ENCODE measurements at places on chromosomes 7 and 10. TPM values are rescaled to one million over a fixed set of nuclear protein-coding genes. Genes with fewer than 3 reads are reported as not detected.

Gene ZCWPW1
- polyA plus RNA-seq: 0.75 TPM

Gene PLAC9
- 12.9 TPM for polyA plus RNA-seq

GRCh38 chr7:50857804-50858489 is 75.3 kb upstream of the GRB10 start:
- DNase-seq: no peak

DNA sequence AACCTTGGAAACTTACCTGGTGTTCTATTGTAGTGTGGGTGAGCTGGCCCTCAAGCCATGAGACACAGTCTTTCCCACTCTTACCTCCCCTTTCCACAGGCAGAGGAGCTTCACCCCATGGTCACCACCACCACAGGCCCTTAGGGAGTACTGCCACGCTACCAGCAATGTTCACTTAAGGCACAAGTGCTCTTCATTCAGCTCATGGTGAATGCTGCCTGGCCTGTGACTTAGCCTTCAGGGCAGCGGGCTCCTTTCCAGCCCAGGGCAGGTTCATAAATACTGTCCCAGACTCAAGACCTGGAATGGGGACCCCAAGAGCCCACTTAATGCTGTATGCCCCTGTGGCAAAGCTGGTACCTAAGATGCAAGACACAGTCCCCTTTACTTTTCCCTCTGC is 109.4 kb downstream of the MYO3A start:
- DNase-seq: no peak

DNA sequence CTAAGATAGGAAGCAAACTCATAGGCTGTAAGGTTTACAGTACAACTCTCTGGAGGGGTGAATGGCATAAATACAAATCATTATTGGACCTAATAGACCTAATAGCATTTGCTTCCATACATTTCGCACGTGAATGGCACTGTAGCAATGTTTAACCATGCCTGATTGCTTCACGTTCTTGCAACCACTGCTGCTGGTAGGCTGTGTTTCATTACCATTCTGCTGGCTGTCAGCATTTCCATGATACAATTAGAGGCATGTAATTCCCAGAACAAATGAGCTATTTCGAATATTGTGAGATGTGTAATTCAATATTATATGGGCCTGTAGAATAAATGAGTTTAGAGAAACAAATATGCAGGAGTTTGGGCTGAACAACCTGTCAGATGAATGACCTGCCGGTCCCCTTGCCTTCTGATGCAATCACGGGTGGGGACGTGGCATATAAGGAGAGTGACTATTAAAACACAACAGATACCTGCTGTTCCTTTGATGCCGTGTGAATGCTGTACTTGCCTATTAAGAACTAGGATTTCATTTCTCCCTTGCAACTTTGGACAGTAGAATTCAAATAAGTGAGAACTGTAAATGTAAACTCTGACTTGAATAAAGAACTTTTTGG is 393.4 kb downstream of the ACTR3B start:
- no peak for DNase-seq

Gene TUBB8
- 3.0 TPM for polyA plus RNA-seq

- no peak for DNase-seq
These were observed 75.5 kb upstream of the PCGF5 start for GRCh38 chr10:91144961-91145360.

DNA sequence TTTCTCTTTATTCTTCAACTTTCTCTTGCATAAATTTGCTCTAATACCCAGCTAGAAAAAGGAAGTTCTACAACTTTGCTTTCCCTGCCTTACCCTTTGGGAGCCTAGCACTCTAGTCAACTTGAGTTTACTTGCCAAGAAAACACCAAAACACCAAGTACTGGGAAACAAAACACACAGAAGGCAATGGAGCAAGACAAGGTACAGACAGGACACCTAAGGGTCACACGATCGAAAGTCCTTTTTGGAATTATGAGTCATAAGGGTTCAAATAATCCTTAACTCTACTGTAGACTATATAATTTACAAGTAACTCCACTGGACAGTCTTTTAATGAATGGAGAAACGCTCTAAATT is 42.6 kb upstream of the ANAPC16 start:
- DNase-seq: no peak

Gene FBXL13
- 1.2 TPM for polyA plus RNA-seq

DNA sequence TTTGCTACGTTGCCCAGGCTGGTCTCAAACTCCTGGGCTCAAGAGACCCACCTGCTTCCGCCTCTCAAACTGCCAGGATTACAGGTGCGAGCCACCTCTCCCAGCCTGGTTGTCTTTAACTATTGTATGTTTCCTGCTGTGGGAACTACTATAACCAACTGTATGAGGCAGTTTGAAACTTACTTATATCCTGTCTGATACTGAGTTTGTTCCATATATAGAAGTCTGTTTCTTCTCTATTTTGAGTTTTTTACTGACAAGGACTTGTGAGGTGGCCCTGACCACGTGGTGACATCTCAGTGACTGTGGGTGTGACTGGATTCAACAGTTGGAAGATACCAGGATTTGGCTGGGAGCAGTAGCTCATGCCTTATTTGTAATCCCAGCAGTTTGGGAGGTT is 14.2 kb downstream of the FBH1 start:
- no peak for DNase-seq

GRCh38 chr10:10520491-10521385 is 496.9 kb upstream of the CELF2 start:
- no peak for DNase-seq

DNA sequence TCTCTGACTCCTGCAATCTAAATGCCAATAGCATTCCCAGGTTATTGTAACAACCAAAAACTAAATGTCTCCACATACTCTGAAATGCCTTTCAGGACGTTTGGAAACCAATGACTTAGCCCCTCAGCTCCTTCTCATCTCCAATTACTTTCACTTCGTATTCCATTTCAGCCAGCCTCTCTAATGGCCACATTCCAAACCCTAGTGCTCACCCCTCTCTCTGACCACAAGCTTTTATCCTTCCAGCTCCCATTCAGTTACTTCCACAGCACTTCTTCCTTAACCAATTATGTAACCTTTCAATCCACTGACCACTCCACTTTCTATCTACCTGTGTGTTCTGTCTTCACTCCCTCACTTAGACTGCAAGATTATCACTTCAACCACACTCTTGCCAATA is 4.3 kb downstream of the NOC3L start:
- DNase-seq: no peak

GRCh38 chr7:75987805-75988567 is 6.4 kb downstream of the TMEM120A start:
- no peak for DNase-seq

DNA sequence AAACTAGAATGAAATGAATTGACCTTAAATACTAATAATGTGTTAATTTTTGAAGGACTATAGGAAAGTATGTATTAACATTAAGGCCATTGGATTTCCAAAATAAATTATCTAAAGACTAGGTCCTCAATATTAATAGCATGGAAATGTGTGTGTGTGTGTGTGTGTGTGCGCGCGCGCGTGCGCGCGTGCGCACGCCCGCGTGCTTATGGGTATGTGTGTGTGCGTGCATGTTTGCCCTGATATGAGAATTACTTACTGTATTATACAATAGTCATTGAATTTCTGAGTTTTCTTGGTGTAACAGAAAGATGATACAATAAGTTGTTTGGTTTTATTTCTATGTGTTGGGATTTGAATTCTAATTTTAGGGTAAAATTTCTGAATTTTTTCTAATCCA is 205.9 kb downstream of the BICC1 start:
- DNase-seq: no peak

Gene KIF11
- 5.9 TPM for polyA plus RNA-seq

DNA sequence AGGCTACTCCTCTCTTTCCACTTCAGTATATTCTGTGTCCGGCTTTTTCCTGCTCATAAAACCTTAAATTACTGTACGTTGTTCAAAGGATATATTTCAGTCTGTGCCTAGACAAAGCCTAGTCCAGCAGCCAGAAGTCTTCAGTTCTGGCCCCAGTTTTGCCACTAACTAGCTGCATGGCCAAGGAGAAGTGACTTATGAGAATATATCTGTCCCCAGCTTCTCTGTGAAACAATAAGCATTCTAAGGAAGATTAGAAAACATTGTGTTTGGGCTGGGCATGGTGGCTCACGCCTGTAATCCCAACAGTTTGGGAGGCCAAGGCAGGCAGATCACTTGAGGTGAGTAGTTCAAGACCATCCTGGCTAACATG is 105.0 kb upstream of the HDAC9 start:
- no peak for DNase-seq

- no peak for DNase-seq
These were observed 307.9 kb downstream of the PARD3 start for GRCh38 chr10:34507217-34507616.

GRCh38 chr7:138804618-138805017 is 6.6 kb upstream of the ATP6V0A4 start:
- DNase-seq: no peak

- no peak for DNase-seq
These were observed 70.6 kb downstream of the NEURL1 start for GRCh38 chr10:103564116-103564501.

Gene SPDYE1
- not detected for polyA plus RNA-seq

GRCh38 chr10:132138133-132138532 is 48.6 kb upstream of the DPYSL4 start:
- DNase-seq: no peak

DNA sequence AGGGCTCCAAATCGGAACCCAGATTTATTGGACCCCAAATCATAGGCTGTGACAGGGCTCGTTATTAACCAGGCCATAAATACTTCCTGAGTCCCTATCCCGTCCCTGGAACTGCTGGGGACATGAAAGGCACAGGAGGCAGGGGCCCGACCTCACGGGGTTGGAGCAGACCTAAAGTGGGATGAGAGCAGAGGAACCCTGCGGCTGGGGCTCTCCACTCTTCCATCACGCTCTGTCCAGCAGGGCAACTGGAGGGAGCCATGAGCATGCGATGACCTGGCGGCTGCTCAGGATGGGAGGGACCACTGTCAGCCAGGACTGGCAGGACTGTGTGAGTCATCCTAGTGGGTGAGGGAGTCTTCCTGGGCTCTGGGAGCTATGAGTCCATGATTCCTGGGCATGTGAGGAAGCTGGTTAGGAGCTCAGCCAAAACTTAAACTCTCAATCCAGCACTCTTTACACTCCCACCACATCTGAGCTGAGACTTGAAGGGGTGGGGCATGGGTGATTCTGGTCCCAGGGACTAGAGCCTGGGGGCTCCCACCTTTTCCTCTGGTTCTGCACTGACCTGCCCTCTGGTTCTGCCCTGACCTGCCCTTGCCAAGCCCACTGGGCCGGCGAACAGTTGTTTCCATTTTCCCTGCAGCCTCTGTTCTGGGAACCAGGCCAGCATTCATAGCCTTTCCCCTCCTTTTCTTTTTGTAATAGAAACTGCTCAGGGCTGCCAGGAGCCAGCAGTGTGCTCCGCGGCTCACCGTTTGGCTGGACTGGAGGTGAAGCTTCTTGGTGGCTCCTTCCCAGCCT is 47.1 kb downstream of the SYPL1 start:
- DNase-seq: no peak

Gene SVOPL
- polyA plus RNA-seq: 1.4 TPM

DNA sequence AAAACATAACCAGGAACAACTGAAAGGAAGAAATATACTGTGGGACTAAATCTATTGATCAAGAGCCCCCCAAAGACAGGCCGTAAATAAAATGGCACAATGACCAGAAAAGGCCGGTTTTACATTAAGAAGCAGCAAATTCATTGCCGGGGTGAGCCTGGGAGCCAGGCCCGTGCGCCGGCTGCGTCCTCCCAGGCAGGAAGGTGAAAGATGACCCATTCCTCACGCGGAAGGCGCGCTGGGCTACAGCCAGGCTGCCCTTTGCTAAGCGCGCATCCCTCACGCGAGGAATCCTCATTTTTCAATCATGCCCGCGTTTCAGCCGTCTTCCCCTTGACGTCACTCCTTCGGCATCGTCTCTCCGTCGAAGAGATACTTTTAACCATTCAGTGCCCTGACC is 47.6 kb upstream of the MGMT start:
- no peak for DNase-seq

DNA sequence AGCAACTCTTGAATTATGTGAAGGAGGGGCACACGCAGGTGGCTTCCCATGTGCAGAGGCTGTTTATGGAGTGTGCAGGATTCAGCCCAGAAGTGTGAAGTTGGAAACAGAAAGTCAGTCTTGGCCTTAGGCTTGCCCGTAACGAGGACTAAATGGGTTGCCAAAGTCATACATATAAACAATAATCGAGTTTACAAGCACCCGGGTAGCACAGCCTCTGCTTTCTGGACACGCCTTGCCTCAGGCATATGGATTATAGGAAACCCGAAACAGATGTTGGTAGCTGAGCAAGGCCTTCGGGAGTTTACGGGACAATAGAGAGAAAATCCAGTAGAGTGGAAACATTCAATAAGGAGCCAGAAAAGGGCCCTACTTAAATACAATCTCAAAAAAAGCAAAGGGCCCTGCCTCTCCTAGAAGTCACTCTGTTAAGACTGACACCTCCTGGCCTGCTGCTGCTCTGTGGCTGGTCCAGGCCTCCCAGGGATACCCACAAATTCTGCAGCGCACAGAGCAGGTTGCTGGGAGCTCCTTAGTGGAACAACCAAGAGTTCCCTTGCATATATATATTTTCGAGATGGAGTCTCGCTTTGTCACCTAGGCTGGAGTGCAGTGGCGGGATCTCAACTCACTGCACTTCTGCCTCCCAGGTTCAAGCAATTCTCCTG is 48.5 kb downstream of the SMKR1 start:
- no peak for DNase-seq

Gene CHAT
- polyA plus RNA-seq: not detected

GRCh38 chr7:96224685-96225084 is 97.2 kb downstream of the SLC25A13 start:
- DNase-seq: no peak

GRCh38 chr7:151537818-151538561 is 18.3 kb upstream of the RHEB start:
- no peak for DNase-seq

DNA sequence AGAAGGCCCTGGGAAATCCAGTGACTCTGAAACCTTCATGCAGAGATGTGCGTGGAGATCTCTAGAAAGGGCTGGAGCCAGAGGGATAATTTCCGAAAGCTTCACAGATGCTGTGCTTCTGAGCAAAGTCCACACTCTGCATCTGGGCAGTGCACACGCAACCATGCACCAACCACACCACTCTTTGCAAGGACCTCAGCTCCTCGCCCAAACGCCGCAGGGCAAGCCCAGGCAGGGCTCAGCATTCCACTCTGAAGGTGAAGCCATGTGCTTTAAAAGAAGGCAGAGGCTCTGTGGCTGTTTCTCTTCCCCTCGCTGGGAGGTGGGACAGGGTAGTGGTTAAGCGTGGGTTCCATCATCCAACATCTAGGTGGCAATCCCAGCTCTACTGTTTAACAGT is 48.4 kb downstream of the ASB13 start:
- no peak for DNase-seq
